ENCODE measurements at places on chromosomes 2 and 18.

DNA sequence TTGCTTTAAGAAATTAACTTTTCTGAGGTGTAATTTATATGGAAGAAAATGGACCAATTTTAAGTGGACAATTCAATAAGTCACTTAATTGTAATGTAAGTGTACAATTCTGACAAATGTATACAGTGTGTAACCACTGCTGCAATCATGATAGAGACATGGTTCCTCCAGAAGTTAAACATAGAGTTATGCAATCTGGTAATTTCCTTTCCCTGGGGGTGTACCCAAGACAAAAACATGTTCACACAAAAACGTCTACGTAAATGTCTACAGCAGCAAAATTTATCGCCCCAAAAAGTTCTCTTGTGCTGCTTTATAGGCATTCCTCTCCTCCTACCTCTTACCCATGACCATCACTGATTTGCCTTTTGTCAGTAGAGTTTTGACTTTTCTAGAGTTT lies 141.5 kb downstream of the AQP4 start:
- DNase-seq, result no peak

DNA sequence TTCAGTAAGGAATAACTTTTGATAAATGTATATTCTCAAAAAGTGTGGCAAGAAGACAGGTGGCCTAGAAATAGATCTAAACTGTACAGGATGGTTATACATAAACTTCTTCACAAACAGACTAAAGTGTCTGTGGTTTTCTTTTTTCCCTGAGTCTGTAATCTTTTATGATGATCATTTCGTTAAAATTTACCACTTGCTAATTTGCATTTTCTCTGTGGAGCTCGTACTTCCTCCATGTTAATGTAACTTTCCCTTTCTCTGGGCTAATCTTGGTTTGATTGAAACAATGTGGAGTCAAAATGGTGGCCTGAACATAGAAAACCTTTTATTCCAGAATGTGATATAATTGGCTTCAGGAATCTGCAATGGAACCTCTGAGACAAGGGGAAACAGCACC lies 166.2 kb downstream of the FTCDNL1 start:
- DNase-seq, result no peak

DNA sequence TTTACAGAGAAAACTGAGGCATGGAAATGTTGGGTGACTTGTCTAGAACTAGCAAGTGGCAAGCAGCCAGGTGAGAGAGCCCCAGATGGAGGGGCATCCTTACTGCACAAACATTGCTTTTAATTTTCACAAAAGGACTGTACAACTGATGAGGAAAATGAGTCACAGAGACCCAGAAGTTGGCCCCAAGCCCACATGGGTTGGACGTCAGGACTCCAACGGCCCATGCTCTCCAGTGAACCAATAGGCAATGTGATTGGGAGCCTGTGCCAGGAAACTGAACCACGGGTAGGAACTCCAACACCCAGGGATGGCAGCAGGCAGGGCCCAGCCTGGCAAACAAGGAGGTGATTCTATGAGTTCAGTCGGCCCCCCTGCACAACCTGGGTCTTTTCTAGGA lies 50.8 kb downstream of the PID1 start:
- DNase-seq, result no peak

GRCh38 chr2:22454826-22455485 lies 930.0 kb upstream of the KLHL29 start:
- peak; percentile 33 for DNase-seq

DNA sequence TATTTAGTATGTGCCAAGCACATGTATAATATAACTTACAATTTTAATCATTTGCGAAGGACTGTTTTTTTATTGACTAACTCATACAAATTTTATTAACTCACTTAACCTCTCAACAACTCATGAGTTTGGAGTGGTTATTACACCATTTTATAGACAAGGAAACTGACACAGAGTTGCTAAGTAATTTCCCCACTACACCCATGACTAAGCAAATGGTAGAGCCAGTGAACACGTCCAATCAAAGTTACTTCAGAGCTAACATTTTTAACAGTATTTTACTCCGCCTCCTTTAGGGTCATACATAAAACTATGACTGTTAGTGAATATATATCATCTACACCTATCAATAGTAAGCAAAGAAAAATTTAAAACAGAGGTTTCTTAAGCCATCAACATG lies 556.7 kb upstream of the FSIP2 start:
- no peak for DNase-seq

DNA sequence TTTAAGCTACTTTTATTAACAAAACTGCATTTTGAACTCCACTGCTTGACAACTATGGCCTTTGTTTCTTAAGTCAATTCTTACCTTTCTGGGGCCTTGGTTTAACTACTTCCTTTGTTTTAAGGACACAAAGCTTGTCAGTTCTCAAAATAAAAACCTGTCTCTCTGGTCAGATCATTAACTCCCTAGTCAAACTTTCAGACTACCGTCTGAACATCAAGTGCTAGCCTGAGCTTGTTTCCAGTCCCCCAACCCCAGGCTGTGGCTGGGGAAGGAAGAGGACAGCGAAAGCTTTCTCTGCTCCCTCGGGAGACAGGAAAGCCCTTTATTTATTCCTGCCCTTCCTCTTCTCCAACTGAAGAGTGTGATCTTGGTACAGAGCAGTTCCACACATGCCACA lies 1.7 kb downstream of the SH3YL1 start:
- no peak for DNase-seq

- DNase-seq, result peak; percentile 64
These were observed 582.8 kb downstream of the ZEB2 start for GRCh38 chr2:143936848-143937722.

- peak; percentile 29 for DNase-seq
These were observed 28.9 kb downstream of the SPIRE1 start for GRCh38 chr18:12628706-12629702.

GRCh38 chr2:2838548-2838845 lies 507.4 kb upstream of the MYT1L start:
- no peak for DNase-seq

DNA sequence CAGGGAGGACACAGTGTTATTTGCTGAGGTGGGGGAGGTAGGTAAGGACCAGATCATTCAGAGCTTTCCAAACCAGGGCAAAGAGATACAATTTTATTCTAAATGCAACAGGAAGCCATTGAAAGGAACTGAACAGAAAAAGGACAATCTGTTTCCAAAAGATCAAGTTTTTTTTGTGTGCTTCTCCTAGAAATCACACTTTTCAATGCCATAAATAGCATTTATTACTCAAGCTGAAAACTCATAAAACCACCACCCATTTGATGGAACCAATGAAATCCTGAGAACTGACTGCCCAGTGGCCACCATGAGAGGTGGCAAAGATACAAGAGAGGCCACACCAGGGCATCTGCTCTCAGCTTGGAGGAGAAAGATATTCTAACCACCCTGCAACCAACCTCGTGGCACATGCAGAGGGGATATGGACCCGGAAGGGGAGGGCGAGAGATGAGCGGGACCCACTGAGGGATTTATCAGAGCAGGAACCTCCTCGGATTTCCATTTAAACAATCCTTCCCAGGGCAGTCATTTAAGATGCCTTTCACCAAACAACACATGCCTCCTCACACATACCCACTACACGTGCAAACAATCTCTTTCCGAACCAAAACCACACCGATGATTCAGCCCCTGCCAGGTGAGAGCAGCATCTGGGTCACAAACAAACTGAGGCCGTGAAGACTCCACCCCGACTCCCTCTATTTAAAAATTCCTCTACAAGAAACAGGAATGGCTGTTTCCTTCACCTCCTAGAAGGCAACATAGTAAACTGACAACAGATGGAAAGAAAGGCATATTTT lies 8.8 kb downstream of the CYB5A start:
- no peak for DNase-seq

- peak; percentile 45 for DNase-seq
These were observed 154.7 kb downstream of the MAP2 start for GRCh38 chr2:209578394-209579001.

DNA sequence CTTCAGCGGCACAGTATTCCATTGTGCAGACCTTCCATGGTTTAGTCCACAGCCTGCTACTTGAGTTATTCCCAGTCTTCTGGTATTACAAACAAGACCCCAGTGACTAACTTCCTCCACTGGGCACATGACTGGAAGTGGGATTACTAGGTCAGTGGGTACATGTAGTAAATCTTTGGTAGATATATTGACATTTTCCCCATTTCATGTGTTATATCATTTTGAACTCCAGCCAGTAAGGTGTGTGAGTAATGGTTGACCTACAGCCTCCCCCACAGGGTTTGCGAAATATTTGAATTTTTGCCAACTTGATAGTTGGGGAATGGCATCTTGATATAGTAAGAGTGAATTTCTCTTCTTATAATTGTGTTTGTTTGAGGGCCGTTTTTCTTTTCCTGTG lies 58.8 kb downstream of the RNF144A start:
- no peak for DNase-seq

GRCh38 chr2:232362174-232362900 lies 16.2 kb upstream of the ALPP start:
- no peak for DNase-seq

GRCh38 chr2:86314125-86314524 lies 23.3 kb downstream of the REEP1 start:
- no peak for DNase-seq

GRCh38 chr2:186599186-186599778 lies 9.4 kb downstream of the ITGAV start:
- no peak for DNase-seq

- DNase-seq, result no peak
These were observed 152.7 kb upstream of the NT5C1B start for GRCh38 chr2:18741895-18742732.

- no peak for DNase-seq
These were observed 55.4 kb downstream of the CDC42EP3 start for GRCh38 chr2:37615804-37616676.

DNA sequence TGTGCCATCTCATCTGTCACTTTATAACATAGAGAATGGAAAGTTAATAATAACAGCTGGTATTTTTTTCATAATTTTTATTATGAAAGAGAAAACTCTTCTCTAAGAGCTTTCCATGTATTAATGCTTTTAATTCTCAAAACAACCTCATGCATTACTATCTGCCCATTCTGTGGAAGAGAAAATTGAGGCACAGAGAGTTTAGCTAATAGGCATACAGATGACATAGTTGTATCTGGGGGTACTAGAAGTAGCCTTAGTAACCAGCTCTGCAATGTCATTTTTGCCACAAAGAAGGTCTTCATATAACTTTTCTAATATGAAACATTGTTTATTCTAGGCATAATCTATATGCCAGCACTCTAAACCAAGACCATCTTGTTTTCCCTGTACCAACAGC lies 36.3 kb upstream of the COBLL1 start:
- no peak for DNase-seq

GRCh38 chr18:43081396-43081795 lies 34.1 kb downstream of the RIT2 start:
- no peak for DNase-seq

DNA sequence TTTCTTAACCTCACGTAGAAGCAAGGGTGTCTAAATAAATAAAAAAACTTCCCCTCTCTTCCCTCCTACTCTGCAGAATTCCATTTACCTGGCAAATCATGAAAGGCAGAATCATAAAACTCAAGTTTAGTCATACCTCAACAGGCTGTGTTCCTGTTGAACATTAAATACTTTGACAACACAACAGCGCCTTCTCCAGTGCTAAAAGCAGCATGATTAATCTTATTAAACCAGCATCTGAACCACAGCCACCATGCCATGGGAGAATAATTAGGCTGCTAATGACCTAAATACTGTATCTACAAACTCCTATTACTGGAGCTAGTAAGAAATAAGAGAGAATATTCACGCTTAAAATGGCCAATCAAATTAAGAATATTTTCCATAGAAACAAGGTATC lies 68.1 kb downstream of the CDH2 start:
- no peak for DNase-seq

DNA sequence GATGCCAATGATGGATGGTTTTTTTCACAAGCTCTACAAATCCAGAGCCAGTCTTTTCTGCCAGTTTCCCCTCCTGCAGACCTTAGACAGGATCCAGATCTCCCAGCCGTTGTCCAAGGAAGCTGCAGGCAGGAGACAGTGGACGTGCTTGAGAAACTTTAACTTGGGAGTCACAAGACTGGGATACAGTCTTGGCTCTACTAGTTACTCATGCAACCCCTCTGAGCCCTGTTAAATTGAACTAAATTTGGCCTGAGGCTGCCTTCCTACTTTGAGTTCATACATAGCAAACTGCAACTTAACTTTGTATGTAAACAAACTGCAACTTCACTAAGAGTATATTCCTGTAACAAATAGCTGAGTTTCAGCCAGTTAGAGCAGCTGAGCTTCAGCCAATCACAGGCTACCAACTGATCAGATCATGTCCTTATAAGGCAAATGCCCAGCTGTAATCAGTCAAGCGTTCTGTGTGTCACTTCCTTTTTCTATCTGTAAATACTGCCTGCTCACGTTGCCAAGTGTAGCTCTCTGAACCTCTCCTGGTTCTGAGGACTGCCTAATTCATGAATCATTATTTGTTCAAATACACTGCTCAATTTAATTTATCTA lies 140.9 kb downstream of the CAPN13 start:
- peak; percentile 75 for DNase-seq

DNA sequence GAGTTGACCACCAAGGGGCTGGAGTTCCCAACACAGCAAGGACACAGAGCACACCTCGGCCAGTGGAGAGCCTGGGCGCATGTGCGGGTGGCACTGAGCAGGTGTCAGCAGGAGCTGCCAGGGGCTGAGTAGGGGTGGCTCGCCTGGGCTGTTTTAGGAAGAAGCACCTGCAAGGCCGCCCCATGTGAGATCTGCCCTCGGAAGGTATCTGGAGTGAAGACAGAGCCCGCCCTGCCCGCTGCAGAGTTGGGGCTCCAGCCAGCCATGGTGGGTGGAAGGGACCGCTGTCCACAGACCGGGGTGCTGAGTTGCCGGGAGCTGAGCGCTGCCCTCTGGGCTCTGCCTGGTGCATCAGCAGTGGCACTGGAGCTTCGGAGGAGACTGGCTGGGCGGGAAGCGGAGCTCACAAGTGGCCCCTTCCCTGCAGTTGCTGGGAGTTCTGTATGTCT lies 35.2 kb downstream of the MTERF4 start:
- no peak for DNase-seq

- no peak for DNase-seq
These were observed 177.3 kb upstream of the SPOPL start for GRCh38 chr2:138324068-138324771.

GRCh38 chr2:151851761-151852160 lies 23.5 kb upstream of the ARL5A start:
- DNase-seq, result no peak

DNA sequence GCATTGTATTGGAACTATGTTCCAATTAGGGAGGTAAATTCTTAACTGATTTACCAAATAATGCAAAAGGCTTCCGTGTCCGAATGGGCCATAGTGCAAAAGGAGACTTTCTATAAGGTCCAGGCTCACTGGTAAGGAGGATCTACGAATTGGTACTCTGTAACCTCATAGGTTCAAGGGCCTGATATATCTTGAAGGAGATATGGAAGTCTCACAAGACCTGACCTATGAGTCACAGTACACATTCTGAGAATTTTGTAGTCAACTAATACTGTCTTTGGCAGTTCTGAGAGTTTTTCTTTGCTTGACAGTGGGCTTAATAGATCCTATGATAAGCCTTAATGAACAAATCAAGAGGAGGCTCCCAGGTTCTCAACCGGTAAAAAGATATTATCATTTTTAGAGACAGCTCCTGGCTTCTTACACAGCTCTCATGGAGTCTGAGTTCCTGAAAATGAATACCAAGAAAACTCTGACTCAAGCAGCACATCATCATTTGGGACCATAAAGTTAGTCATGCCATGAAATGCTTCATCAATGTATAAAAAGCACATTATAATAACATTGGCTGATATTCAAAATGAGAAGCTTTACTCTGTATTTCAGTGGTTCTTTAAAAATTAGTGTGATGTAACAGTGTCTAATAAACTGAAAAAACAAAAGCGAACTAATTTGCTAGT lies 1275.2 kb upstream of the CRIM1 start:
- no peak for DNase-seq

Measured in muscle of back (tissue), 13 donors.